ENCODE measurements at places on chromosomes 6 and 20.

GRCh38 chr20:49727478-49727877, 13.8 kb upstream of the B4GALT5 start:
- DNase-seq: no peak

GRCh38 chr20:50392138-50392866, 117.9 kb upstream of the PTPN1 start:
- no peak for DNase-seq

- DNase-seq: no peak
These were observed 1.1 kb downstream of the STX7 start for GRCh38 chr6:132511831-132512220.

DNA sequence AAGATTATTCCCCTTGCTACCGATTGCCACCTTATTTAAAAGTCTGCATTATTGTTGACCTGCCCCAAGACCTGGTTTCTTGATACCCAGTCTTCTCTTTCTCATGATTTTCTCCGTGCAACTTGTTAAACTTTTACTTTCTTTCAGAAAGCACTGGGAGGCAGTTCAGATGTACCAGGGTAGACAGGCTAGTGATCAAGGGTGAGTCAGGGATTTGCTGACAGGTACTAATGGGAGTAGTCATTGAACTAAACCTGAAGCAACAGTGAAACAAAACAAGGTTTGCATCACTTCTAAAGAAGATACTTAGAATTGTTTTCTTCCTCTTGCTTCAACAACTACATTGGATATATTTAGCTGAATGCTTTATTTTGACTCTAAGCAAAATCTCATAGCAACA, 124.4 kb downstream of the KCNQ5 start:
- no peak for DNase-seq

Data from glutamatergic neuron (in vitro differentiated cells).